ENCODE measurements at places on chromosomes 7 and 10. TPM values are rescaled to one million over a fixed set of nuclear protein-coding genes. Genes with fewer than 3 reads are reported as not detected.

The C10orf143 gene
- total RNA-seq, result 2.9 TPM

The DKK1 gene
- total RNA-seq, result not detected

The CARD11 gene
- total RNA-seq, result 80.8 TPM

DNA sequence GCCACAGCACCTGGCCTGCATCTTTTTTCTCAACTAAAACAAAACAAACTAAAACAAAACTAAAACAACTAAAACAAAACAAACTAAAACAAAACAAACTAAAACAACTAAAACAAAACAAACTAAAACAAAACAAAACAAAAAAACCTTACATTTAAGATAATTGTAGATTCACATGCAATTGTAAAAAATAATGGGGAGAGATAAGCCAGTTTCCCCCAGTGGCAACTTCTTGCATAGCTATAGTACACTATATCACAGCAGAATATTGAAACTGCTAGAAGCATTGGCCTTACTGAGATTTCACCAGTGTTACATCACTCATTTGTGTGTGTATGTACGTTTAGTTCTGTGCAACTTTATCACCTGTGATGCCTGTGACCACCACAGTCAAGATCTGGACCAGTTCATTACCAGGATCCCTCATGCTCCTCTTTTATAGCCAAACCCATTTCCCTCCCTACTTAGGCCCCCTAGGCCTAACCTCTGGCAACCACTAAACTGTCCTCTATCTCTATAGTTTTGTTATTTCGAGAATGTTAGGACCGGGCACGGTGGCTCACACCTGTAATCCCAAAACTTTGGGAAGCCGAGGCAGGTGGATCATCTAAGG is 9.3 kb downstream of the FXYD4 start:
- no peak overlapping the region for H3K4me3 ChIP-seq
- H3K27ac ChIP-seq, result no peak overlapping the region
- DNase-seq, result no peak
- H3K36me3 ChIP-seq, result no peaks in the 10 kb centered on the region
- H3K27me3 ChIP-seq, result no peaks in the 10 kb centered on the region

DNA sequence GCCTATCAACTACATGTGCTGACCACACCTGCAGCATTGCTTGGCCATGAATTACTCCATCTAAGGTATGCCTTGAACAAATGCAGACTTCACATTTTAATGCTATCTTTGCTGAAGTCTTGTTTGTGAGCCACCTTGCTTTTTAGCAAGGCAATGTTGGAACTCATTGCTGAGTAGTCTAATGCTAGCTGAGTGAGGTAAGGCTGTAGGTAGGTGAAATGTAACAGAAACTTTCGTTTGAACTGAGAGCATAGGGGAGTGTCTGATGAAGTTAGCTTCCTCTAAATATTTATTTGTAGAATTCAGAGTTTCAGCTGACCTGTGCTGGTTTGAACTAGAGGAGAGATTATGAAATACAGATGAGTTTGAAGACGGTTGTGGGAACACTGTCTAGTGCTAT is 238.5 kb downstream of the SEMA3A start:
- DNase-seq, result no peak
- H3K4me3 ChIP-seq, result no peak overlapping the region
- H3K4me1 ChIP-seq, result no peaks in the 10 kb centered on the region
- no peak overlapping the region for H3K27ac ChIP-seq

- H3K27ac ChIP-seq, result peak overlapping the region; percentile 98
- peaks cover 27% of the 10 kb centered on the region for H3K4me1 ChIP-seq
- peaks cover 6% of the 10 kb centered on the region for H3K36me3 ChIP-seq
- DNase-seq, result no peak
- peaks cover 3% of the 10 kb centered on the region for H3K27me3 ChIP-seq
These were observed 479 bp downstream of the PNPLA8 start for GRCh38 chr7:108525327-108525984.

DNA sequence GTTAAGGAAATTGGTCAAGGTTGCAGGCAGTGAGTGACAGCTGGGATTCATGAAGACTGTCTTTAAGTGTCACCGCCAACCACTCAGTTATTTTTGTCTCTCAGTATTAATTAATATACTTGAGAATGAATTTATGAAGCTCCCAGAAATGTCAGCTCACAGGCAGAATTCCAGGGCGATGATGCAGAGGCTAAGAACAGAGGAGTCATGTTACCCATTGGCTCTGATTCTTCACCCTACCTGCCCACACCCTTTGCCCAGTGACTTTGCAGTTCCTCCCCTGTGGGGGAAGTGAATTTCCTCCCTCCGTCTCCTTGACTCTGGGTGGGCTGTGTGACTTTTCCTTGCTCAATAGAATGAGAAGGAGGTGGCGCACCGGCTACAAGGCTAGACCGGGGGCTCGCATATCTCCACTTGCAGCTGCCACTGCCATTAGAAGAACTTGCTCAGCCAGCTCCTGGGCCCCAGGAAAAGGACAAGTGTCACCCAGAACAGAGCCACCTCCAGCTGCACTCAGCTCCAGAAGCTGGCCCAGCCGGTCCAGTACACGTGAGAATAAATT is 157.1 kb upstream of the PRKCQ start:
- peaks cover 32% of the 10 kb centered on the region for H3K27me3 ChIP-seq
- H3K4me1 ChIP-seq, result no peaks in the 10 kb centered on the region
- H3K4me3 ChIP-seq, result no peak overlapping the region

- no peaks in the 10 kb centered on the region for H3K27me3 ChIP-seq
- no peak overlapping the region for H3K27ac ChIP-seq
These were observed 135.5 kb downstream of the BICC1 start for GRCh38 chr10:58648131-58648530.

GRCh38 chr10:112307358-112308124 is 24.3 kb downstream of the TECTB start:
- H3K4me3 ChIP-seq, result no peak overlapping the region
- H3K27me3 ChIP-seq, result peaks cover 39% of the 10 kb centered on the region
- no peak for DNase-seq
- no peaks in the 10 kb centered on the region for H3K4me1 ChIP-seq
- H3K36me3 ChIP-seq, result no peaks in the 10 kb centered on the region

DNA sequence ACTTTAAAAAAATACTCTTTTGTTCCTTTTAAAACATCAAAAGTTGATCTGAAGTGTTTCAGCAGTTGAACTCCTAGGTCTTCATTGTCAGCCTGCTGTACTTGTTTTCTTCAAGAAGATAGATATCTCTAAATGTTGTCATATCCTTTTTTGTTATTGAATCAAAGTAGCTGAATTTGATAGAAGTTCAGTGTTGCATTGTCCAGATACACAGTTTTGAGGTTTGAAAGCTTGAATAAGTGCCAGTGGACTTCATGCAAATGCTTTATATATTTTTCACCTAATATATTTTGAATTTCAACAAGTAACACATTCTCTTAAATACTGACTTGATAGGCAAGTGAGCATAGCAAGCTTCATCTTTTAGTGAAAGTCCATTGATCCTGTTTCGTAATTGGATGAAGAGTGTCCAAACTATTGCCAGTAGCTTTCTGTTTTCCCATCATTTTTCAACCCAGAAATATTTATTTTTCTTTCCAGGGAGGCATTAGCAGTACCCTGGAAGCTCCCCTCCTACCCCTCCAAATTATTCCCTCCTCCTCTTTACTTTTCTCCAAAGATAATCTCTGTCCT is 114.4 kb downstream of the TPST1 start:
- peaks cover 2% of the 10 kb centered on the region for H3K4me1 ChIP-seq
- no peak overlapping the region for H3K27ac ChIP-seq
- H3K4me3 ChIP-seq, result no peak overlapping the region
- H3K27me3 ChIP-seq, result peaks cover 10% of the 10 kb centered on the region

DNA sequence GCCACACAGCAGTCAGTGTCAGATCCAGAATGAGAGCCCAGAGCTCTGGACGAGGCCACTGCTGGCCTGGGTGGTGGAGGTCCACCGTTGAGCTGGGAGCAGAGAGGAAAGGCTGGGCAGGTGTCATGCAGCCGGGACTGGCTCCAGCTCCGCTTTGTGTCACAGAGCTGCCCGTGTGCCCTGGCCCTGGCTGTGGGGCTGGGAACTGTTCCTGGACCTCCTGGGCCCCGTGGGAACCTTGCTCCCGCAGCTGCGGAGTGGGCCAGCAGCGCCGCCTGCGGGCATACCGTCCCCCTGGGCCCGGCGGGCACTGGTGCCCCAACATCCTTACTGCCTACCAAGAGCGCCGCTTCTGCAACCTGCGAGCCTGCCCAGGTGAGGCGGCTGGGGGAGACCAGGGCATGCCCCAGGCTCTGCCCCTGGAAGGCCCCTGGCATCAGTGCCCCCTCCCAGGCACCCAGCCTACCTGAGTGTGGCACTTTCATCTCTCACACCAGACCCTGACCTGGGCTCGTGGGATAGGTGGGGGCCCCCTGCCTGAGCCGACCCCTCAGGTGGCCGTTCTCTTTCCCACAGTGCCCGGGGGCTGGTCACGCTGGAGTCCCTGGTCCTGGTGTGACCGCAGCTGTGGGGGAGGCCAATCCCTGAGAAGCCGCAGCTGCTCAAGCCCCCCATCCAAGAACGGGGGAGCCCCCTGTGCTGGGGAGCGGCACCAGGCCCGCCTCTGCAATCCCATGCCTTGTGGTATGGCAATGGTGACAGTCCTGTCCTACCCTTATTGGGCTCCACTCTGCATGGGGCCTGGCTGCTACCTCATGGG is 18.8 kb upstream of the ZNF862 start:
- no peak for DNase-seq
- no peaks in the 10 kb centered on the region for H3K27me3 ChIP-seq
- no peaks in the 10 kb centered on the region for H3K36me3 ChIP-seq
- no peak overlapping the region for H3K27ac ChIP-seq
- H3K4me1 ChIP-seq, result no peaks in the 10 kb centered on the region

DNA sequence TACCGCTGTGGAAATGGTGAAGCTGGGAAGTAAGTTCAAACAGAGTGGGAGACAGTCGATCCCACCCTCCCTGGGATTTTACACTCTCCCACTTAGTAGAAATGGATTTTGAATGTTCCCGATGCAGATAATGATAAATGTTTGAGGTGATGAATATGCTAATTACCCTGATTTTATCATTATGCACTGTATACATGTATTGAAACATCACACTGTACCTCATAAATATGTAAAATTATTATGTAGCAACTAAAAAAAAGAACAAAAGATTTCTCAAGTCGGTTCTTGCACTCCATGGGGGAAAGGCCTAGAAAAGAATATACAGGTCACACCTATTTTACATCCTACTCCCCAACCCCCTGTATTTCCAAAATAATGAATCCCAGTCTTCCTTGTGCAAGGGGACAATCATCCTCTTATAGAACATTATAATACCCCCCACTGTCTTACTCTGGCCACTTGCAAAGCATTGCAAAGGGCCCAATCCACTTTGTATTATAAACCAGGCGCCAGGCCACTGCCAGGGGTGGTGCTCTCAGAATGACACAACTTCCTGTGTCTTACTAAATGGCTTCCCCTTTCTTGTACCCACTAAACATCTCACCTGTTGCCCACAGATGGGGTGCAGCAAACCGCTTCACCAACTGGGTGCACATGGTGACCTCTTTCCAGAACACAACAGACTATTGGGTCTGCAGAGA is 20.6 kb upstream of the OR2AE1 start:
- DNase-seq, result no peak
- H3K4me1 ChIP-seq, result peaks cover 9% of the 10 kb centered on the region
- no peaks in the 10 kb centered on the region for H3K27me3 ChIP-seq
- peaks cover 20% of the 10 kb centered on the region for H3K36me3 ChIP-seq
- peak overlapping the region; percentile 38 for H3K27ac ChIP-seq

The AKR1C1 gene
- 1.0 TPM for total RNA-seq

- H3K4me1 ChIP-seq, result peaks cover 51% of the 10 kb centered on the region
- DNase-seq, result no peak
- no peaks in the 10 kb centered on the region for H3K36me3 ChIP-seq
- H3K27ac ChIP-seq, result peak overlapping the region; percentile 97
- peak overlapping the region; percentile 97 for H3K4me3 ChIP-seq
These were observed 1.7 kb downstream of the STN1 start for GRCh38 chr10:103916254-103916653.

DNA sequence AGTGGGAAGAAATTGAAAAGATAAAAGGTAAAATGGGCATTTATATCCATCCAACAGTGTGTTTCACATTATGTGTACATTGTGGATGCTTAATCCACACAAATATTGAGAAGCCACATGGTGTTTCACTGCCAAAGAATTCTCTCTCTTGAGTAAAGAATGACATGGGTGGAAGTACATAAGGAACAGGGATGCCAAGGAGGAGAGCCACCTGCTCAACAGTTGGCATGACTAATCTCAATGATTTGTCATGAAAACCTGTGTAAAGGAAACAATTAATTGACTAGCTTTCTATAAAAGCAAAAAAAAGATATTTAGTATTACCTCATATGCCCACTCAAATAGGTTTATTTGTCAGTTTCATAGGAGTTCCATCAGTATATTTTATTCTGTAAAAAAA is 43.1 kb downstream of the MAGI2 start:
- H3K4me3 ChIP-seq, result no peak overlapping the region
- H3K27me3 ChIP-seq, result no peaks in the 10 kb centered on the region
- no peak for DNase-seq
- H3K36me3 ChIP-seq, result no peaks in the 10 kb centered on the region

DNA sequence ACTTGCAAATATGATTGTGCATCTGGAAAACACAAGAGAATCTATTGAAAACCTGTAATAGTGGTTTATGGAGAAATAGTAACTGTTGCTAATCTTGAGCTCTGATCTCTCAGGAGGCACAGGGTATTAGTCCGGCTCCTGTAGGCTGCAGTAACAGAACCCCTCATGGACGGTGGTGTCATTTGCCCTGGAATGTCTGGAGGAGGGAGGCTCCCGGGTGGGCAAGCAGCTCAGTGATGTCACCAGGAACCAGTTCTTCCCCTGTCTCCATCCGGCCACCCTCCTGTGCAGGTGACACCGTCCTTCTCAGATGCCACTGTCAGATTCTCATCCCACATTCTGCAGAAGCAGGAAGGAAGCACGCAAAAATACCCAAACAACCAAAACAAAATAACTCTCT is 29.3 kb downstream of the INPP5A start:
- H3K4me3 ChIP-seq, result no peak overlapping the region
- DNase-seq, result no peak
- H3K36me3 ChIP-seq, result no peaks in the 10 kb centered on the region
- peaks cover 27% of the 10 kb centered on the region for H3K4me1 ChIP-seq
- H3K27ac ChIP-seq, result no peak overlapping the region

The AGMO gene
- not detected for total RNA-seq

DNA sequence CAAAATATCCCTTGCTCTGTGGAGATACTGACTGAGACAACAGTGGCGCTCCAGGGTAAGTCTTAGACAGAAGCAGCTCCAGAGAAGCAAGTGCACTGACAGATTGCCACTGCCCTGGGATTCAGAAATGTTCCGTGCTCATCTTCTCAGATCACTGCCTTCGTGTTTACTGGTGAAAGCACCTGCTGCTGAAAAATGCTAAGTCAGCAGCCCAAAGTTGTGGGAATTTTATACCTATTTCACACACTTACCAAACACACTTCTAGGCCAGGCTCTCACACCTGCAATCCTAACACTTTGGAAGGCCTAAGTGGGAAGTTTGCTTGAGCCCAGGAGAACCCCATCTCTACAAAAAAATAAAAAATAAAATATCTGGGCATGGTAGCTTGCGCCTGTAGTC is 63.2 kb upstream of the DLX6 start:
- H3K27me3 ChIP-seq, result peaks cover 19% of the 10 kb centered on the region
- H3K36me3 ChIP-seq, result no peaks in the 10 kb centered on the region
- H3K4me3 ChIP-seq, result no peak overlapping the region
- H3K4me1 ChIP-seq, result no peaks in the 10 kb centered on the region
- no peak overlapping the region for H3K27ac ChIP-seq

The NRBF2 gene
- total RNA-seq, result 20.7 TPM
